ENCODE measurements at places on chromosomes 4 and X. TPM values are rescaled to one million over a fixed set of nuclear protein-coding genes. Genes with fewer than 3 reads are reported as not detected.

Gene ZCCHC12
- total RNA-seq: not detected

Gene VCX2
- total RNA-seq: not detected

Gene MTTP
- total RNA-seq: 2.0 TPM

Gene HTRA3
- 95.6 TPM for total RNA-seq

Gene ARMCX6
- total RNA-seq: 19.1 TPM

Gene CXXC4
- total RNA-seq: 5.0 TPM

Gene MAGEA1
- total RNA-seq: not detected

Gene GJB1
- not detected for total RNA-seq

Gene ANK2
- total RNA-seq: 350 TPM

Gene GPR143
- total RNA-seq: not detected

Gene SMC1A
- 40.2 TPM for total RNA-seq

Gene TLL1
- total RNA-seq: 0.74 TPM

Gene DUSP21
- total RNA-seq: not detected

Gene RRH
- not detected for total RNA-seq

Gene IL3RA
- 6.2 TPM for total RNA-seq

Gene ANXA10
- not detected for total RNA-seq

Gene CLNK
- total RNA-seq: not detected

Gene NAA11
- total RNA-seq: not detected

Gene NPY1R
- total RNA-seq: 0.69 TPM

Gene NPY2R
- total RNA-seq: not detected

Gene UGT2B7
- not detected for total RNA-seq

Gene TNIP3
- total RNA-seq: not detected

Gene MAGEA12
- total RNA-seq: not detected

Gene NHSL2
- 3.7 TPM for total RNA-seq

Gene GPR50
- total RNA-seq: not detected

Gene AFAP1
- total RNA-seq: 7.7 TPM

Gene CRLF2
- not detected for total RNA-seq

Gene NDST3
- not detected for total RNA-seq

Gene USP26
- total RNA-seq: not detected

Gene GYPB
- not detected for total RNA-seq

Gene ADH1C
- 7.6 TPM for total RNA-seq

Gene IL2RG
- 3.0 TPM for total RNA-seq

Gene MTNR1A
- total RNA-seq: not detected

Gene SPANXN3
- total RNA-seq: not detected

Gene SMS
- total RNA-seq: 56.3 TPM

Gene CFAP299
- total RNA-seq: not detected

Data from left ventricle myocardium superior (tissue), 1 donor.